ENCODE measurements at places on chromosomes 2 and 18. TPM values are rescaled to one million over a fixed set of nuclear protein-coding genes. Genes with fewer than 3 reads are reported as not detected.
A peak's percentile ranks its signal among the peaks of the same experiment; 100 is the strongest.

GRCh38 chr2:45332094-45332493 is 279.0 kb downstream of the SRBD1 start:
- no peaks in the 10 kb centered on the region for H3K27me3 ChIP-seq
- DNase-seq = no peak
- no peaks in the 10 kb centered on the region for H3K36me3 ChIP-seq
- no peak overlapping the region for H3K4me3 ChIP-seq

Gene RIF1
- 69.8 TPM for total RNA-seq

GRCh38 chr2:242017086-242017485 is 147.6 kb downstream of the RTP5 start:
- H3K4me1 ChIP-seq = no peaks in the 10 kb centered on the region
- H3K27ac ChIP-seq = no peak overlapping the region
- H3K4me3 ChIP-seq = no peak overlapping the region
- H3K27me3 ChIP-seq = no peaks in the 10 kb centered on the region

Gene MCEE
- 8.0 TPM for total RNA-seq

Gene NT5C1B
- not detected for total RNA-seq

- no peak for DNase-seq
- H3K27me3 ChIP-seq = peaks cover 3% of the 10 kb centered on the region
- peak overlapping the region; percentile 76 for H3K4me3 ChIP-seq
- no peak overlapping the region for H3K27ac ChIP-seq
- peaks cover 20% of the 10 kb centered on the region for H3K4me1 ChIP-seq
- H3K36me3 ChIP-seq = no peaks in the 10 kb centered on the region
Measured at GRCh38 chr2:26970928-26971627, 641 bp downstream of the MAPRE3 start.

DNA sequence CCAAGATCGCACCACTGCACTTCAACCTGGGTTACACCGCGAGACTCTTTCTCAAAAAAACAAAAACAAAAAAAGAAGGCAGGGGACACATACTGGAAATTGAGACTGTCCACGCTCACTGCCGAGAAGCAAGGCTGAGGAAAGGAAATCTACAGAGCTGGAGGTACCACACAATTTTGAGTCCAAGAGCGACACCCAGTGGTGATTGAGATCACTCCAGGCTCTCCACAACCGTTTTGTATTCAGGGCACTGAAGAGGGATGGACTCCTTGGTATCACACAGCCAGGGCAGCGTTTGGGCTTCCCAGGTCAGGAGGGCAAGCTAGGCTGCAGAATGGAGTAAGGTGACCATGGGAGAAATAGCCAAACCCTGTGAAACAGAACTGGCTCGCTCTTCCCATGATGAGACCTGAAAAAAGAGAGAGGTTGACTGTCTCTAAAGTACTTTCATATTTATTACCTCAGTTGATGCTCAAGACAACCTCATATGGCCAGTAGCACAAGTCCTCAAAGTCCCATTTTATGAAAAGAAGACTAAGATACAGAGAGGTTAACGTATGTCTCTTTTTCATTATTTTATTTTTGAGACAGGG is 74.5 kb upstream of the YPEL5 start:
- peak; percentile 73 for DNase-seq
- H3K27ac ChIP-seq = no peak overlapping the region
- H3K4me1 ChIP-seq = peaks cover 3% of the 10 kb centered on the region
- H3K4me3 ChIP-seq = no peak overlapping the region
- H3K36me3 ChIP-seq = no peaks in the 10 kb centered on the region

Gene ASB18
- not detected for total RNA-seq

Gene SLC66A2
- 44.5 TPM for total RNA-seq

DNA sequence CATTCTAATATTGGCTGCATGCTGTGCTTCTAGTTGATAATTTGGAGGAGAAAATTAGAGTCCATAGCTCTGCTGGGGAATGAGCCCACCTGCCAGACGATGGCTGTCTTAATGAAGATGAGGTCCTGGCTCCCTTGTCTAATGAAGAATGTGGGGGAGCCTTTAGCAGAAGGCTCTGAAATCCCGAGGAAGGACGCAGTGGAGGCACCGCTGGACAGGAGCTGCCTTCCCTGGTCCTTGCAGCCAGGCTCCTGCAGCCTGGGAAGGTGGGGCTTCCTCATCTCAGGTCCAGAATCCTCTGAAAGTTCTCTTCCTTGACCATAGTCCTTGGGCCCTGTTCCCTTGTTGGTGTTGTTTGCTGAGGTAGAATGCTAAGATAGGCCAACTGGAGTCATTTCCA is 208.3 kb downstream of the AGAP1 start:
- H3K27ac ChIP-seq = no peak overlapping the region
- peaks cover 2% of the 10 kb centered on the region for H3K27me3 ChIP-seq
- H3K36me3 ChIP-seq = no peaks in the 10 kb centered on the region
- no peak for DNase-seq
- no peaks in the 10 kb centered on the region for H3K4me1 ChIP-seq

- H3K4me1 ChIP-seq = no peaks in the 10 kb centered on the region
- no peaks in the 10 kb centered on the region for H3K27me3 ChIP-seq
- DNase-seq = no peak
Measured at GRCh38 chr2:212237350-212238095, 301.1 kb downstream of the ERBB4 start.

- no peak overlapping the region for H3K27ac ChIP-seq
- no peaks in the 10 kb centered on the region for H3K4me1 ChIP-seq
- H3K4me3 ChIP-seq = no peak overlapping the region
- no peak for DNase-seq
- no peaks in the 10 kb centered on the region for H3K27me3 ChIP-seq
Measured at GRCh38 chr18:7735626-7736175, 168.6 kb downstream of the PTPRM start.

Gene KATNAL2
- total RNA-seq = 1.5 TPM

GRCh38 chr2:40440835-40441234 is 11.1 kb downstream of the SLC8A1 start:
- no peaks in the 10 kb centered on the region for H3K4me1 ChIP-seq
- no peaks in the 10 kb centered on the region for H3K36me3 ChIP-seq
- no peak for DNase-seq
- H3K27ac ChIP-seq = no peak overlapping the region
- H3K27me3 ChIP-seq = no peaks in the 10 kb centered on the region

Data from CD4-positive, alpha-beta T cell (primary cell).